GM23338 (cell line): ENCODE measurements at places on chromosomes 2 and 18. TPM values are rescaled to one million over a fixed set of nuclear protein-coding genes. Genes with fewer than 3 reads are reported as not detected.

KIF1A gene
- 183 and 214 TPM in 2 replicates for total RNA-seq

GRCh38 chr2:107735201-107735600 lies 91.5 kb upstream of the RGPD4 start:
- no peaks in the 10 kb centered on the region for H3K36me3 ChIP-seq
- no peaks in the 10 kb centered on the region for H3K27me3 ChIP-seq
- no peaks in the 10 kb centered on the region for H3K4me1 ChIP-seq
- DNase-seq = no peak

GRCh38 chr2:168002021-168002553 lies 245.3 kb downstream of the STK39 start:
- no peak overlapping the region for H3K4me3 ChIP-seq
- H3K4me1 ChIP-seq = no peaks in the 10 kb centered on the region; the same call in 1 of the 2 replicates
- no peaks in the 10 kb centered on the region for H3K36me3 ChIP-seq
- no peaks in the 10 kb centered on the region for H3K27me3 ChIP-seq
- H3K27ac ChIP-seq = no peak overlapping the region

- no peak overlapping the region for H3K27ac ChIP-seq
- H3K4me3 ChIP-seq = peak overlapping the region; percentile 58
- peaks cover 12% of the 10 kb centered on the region for H3K27me3 ChIP-seq
- DNase-seq = no peak
Observed at GRCh38 chr2:120012363-120012762, 514 bp upstream of the EPB41L5 start.
